Body of pancreas (tissue), 4 donors: ENCODE measurements at places on chromosomes 2 and 18. TPM values are rescaled to one million over a fixed set of nuclear protein-coding genes. Genes with fewer than 3 reads are reported as not detected.

Gene GPR17
- total RNA-seq: not detected

Gene INHBB
- total RNA-seq: 3.6 TPM

- no peak overlapping the region for H3K4me3 ChIP-seq
- H3K27ac ChIP-seq: no peak overlapping the region
- H3K36me3 ChIP-seq: no peaks in the 10 kb centered on the region
- no peak for DNase-seq
- no peaks in the 10 kb centered on the region for H3K27me3 ChIP-seq
- H3K4me1 ChIP-seq: no peaks in the 10 kb centered on the region
These were observed 122.1 kb downstream of the TFCP2L1 start for GRCh38 chr2:121162893-121163292.

- DNase-seq: no peak
- no peak overlapping the region for H3K27ac ChIP-seq
- no peaks in the 10 kb centered on the region for H3K36me3 ChIP-seq
- no peak overlapping the region for H3K4me3 ChIP-seq
These were observed 33.0 kb downstream of the ERBB4 start for GRCh38 chr2:212505586-212505985.

GRCh38 chr2:53802617-53803151 is 15.8 kb downstream of the ERLEC1 start:
- no peak for DNase-seq
- H3K36me3 ChIP-seq: no peaks in the 10 kb centered on the region
- H3K4me1 ChIP-seq: no peaks in the 10 kb centered on the region
- no peak overlapping the region for H3K4me3 ChIP-seq
- no peaks in the 10 kb centered on the region for H3K27me3 ChIP-seq

DNA sequence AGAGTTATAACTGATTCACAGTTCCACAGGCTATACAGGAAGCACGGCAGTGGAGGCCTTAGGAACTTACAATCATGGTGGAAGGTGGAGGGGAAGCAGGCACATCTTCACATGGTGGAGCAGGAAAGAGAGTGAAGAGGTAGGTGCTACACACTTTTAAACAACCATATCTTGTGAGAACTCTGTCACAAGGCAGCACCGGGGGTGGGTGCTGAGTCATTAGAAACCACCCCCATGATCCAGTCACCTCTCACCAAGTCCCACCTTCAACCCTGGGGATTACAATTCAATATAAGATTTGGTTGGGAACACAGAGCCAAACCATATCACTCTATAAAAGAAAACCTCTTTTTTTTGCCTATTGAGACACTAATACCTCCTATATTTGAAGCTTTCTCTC is 1108.5 kb upstream of the CDH2 start:
- DNase-seq: no peak
- H3K36me3 ChIP-seq: no peaks in the 10 kb centered on the region
- no peaks in the 10 kb centered on the region for H3K27me3 ChIP-seq
- H3K27ac ChIP-seq: no peak overlapping the region
- H3K4me1 ChIP-seq: no peaks in the 10 kb centered on the region

GRCh38 chr2:13201924-13202323 is 485.2 kb downstream of the TRIB2 start:
- H3K27me3 ChIP-seq: no peaks in the 10 kb centered on the region
- no peak overlapping the region for H3K4me3 ChIP-seq
- no peaks in the 10 kb centered on the region for H3K4me1 ChIP-seq
- H3K27ac ChIP-seq: no peak overlapping the region
- no peaks in the 10 kb centered on the region for H3K36me3 ChIP-seq

DNA sequence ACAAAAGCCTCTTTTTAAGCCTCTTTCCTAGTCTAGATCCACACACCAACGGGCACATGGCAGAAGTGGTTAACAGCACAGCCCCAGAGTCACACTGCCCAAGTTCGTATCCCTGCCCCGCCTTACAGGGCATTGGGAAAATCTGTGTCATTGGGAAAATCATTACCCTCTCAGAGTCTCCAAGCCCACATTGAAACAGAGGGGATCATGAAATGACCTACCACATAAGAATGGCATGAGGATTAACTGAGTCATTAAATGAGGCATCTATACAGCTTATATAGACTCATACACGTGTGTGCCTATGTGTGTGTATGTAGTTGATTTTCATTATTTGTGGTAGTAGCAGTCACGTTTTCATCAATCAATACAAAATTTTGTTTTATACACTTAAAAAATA is 469.0 kb upstream of the POU3F3 start:
- H3K4me1 ChIP-seq: no peaks in the 10 kb centered on the region
- no peaks in the 10 kb centered on the region for H3K36me3 ChIP-seq
- no peak overlapping the region for H3K27ac ChIP-seq
- DNase-seq: no peak
- no peaks in the 10 kb centered on the region for H3K27me3 ChIP-seq
- H3K4me3 ChIP-seq: no peak overlapping the region
